ENCODE measurements at places on chromosomes 7 and 10.

DNA sequence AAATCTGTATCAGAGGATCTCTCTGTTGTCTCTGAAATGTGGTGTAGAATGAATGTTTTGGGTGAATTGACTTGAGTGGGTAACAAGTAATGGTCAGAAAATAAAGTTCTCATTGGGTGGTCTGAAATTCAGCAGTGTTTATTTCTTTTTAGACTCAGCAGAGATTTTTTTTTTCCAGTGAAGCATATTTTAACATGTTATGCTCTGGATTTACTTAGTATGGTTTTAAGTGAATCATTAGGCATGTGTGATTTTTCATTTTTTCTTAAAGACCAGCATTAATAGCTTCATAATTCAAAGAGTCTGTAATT is 63.5 kb downstream of the REEP3 start:
- no peak for DNase-seq

- DNase-seq: no peak
Observed at GRCh38 chr10:13681095-13681494, 94.3 kb downstream of the PRPF18 start.

- no peak for DNase-seq
Observed at GRCh38 chr7:22675917-22676343, 51.1 kb upstream of the IL6 start.

- DNase-seq: no peak
Observed at GRCh38 chr7:30247541-30248401, 36.6 kb upstream of the ZNRF2 start.

GRCh38 chr10:97224483-97225435 is 39.0 kb upstream of the SLIT1 start:
- no peak for DNase-seq

DNA sequence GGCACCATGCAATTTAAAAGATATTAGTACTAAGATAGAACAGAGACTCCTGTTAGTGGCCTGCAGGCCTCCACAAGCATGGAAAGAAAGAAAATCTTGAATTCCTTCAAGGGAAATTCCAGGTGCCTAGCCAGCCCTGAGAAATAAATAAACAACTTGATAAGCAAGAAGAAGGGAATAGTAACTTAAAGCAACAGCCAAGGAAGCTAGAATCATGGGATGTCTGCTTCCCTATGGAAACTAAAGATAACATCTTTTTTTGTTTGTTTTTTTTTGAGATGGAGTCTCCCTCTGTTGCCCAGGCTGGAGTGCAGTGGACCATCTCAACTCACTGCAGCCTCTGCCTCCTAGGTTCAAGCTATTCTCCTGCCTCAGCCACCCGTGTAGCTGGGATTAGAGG is 128.6 kb downstream of the SKIDA1 start:
- DNase-seq: no peak

DNA sequence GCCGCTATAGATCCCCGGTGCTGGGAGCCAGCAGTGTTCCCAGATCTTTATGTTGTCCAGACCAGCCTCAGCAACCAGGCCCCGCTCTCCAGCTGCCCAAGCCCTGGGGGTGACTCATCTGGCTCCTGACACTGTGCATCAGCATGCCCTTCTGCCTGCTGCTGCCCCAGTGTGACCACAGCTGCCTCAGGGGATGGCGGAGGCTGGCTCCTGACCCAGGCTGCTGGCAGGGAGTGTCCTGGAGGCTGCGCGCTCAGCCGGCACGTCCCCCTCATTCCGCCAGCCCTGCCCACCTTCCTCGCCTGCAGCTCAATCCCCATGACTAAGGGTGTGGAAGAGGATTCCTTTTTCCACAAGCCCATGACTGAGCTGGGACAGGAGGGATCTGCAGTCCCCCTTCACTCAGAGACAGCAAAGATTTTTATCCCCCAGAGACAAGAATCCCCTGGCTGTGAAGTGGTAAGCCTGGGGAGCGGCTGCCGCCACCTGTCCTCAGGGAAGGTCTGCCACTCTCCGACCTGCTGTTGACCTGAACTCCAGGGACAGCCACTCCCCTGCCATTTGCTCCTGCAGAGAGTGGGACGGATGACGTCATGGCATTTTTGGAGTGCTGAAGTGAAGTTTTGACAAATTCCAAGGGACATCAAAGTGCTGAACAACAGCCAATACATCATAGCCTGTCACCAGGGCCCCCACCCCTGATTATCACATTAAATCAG is 182.8 kb upstream of the BMPER start:
- DNase-seq: no peak

- DNase-seq: no peak
Observed at GRCh38 chr10:78044699-78045098, 11.0 kb downstream of the RPS24 start.

All from fibroblast of skin of left quadriceps (primary cell).